Foreskin keratinocyte (primary cell): ENCODE measurements at places on chromosomes 7 and 10. TPM values are rescaled to one million over a fixed set of nuclear protein-coding genes. Genes with fewer than 3 reads are reported as not detected.

Gene CD36
- total RNA-seq, result 0.20 TPM in 1 of 2 replicates, not detected in the other

Gene HTR7
- total RNA-seq, result 13.3 and 15.0 TPM in 2 replicates

Gene CFAP43
- total RNA-seq, result 0.14 and 0.27 TPM in 2 replicates

Gene SPAM1
- not detected in 2 replicates for total RNA-seq

GRCh38 chr10:110547139-110547761 lies 20.2 kb upstream of the SMC3 start:
- DNase-seq, result no peak

Gene LRMDA
- not detected in 2 replicates for total RNA-seq

GRCh38 chr10:131792809-131793208 lies 108.0 kb upstream of the PPP2R2D start:
- no peak for DNase-seq

- DNase-seq, result no peak
Observed at GRCh38 chr7:157149317-157149716, 10.6 kb downstream of the UBE3C start.

Gene FBXL13
- 0.17 and 0.35 TPM in 2 replicates for total RNA-seq

- no peak for DNase-seq
Observed at GRCh38 chr10:86078639-86079035, 288.0 kb downstream of the GRID1 start.

Gene FZD8
- 7.0 and 8.6 TPM in 2 replicates for total RNA-seq
